H4 (cell line): ENCODE measurements at places on chromosomes 5 and 9. TPM values are rescaled to one million over a fixed set of nuclear protein-coding genes. Genes with fewer than 3 reads are reported as not detected.
A peak's percentile ranks its signal among the peaks of the same experiment; 100 is the strongest.

DNA sequence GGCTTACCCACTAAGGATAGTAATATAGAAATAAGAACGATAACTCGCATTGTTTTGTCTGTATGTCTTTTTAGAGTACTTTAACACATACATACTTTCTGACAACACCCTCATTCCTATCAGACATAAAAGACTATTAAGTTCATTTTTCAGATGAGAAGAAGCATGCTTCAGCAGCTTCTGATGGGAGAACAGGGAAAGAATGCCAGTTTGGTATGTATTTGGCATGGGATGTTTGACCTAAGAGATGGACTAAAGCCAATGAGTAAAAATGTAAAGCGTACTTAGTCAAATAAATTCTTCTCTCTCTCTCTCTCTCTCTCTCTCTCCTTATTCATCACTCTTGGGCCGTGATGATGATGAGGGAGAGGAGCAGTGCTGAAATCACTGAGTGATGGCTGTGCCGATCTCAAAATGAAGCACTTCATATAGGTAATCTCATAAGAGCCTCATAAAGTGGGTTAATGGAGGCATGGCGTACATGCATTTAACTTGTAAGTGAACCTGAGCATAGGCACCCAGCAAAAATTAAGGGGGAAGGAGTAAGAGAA is 71.5 kb downstream of the SLIT3 start:
- DNase-seq: no peak

DNA sequence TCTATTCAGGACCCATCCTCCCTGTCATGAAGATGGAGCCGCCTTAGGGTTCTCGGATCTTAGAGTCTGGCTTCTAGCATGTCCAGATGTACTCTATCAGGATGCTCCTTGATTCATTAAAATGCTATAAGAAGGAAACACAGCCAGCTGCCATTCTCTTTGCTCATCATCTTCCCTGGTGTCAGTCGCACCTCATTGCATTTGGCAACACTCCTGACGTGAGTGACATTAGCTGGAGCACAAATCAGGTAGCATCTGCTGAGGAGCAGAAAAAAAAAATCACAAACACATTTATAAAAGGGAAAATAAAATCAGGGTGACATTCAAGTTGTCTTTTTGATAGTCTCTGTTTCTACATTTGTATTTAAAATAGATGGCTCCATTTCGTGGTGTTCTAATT is 226.1 kb upstream of the NMUR2 start:
- no peak for DNase-seq

GRCh38 chr5:160479926-160480325 is 58.3 kb downstream of the PTTG1 start:
- DNase-seq: peak; percentile 16

- no peak for DNase-seq
Observed at GRCh38 chr9:14133394-14133793, 180.5 kb downstream of the NFIB start.

DNA sequence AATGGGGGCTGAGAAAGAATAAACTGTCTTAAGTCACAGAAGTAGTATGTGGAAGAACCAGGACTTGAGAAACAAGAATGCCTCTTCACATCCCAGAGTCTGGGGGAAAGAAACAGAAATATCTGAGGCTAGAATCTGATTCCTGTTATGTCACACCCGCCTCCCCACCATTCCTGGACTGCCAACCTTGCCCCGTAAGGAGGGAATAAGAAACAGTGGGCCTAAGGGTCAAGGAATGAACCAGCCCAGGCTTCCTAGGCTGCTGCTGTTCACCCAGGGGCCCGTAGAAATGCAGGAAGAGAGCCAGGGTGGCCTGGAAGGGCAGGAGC is 4.3 kb downstream of the PCDH1 start:
- no peak for DNase-seq

- DNase-seq: no peak
Observed at GRCh38 chr5:95725071-95725820, 5.9 kb upstream of the RHOBTB3 start.

DNA sequence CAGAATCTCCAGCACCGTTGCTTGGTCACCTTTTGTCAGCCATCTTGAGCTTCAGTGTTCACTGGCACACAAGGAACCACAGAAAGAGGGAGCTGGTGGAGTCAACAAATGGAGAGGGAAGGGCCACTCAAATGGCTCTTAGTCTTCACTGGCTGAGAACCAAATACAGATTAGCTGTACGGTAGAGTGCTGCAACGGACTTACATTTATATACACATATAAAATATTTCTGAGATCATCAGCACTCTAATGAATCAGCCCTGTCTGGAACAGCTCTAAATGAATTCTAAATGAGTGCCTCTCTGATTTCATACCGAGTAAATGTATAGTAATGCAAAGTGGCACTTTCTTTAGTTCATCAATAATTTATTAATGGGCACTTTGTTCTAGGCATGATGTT is 24.8 kb downstream of the KCTD16 start:
- peak; percentile 15 for DNase-seq

DNA sequence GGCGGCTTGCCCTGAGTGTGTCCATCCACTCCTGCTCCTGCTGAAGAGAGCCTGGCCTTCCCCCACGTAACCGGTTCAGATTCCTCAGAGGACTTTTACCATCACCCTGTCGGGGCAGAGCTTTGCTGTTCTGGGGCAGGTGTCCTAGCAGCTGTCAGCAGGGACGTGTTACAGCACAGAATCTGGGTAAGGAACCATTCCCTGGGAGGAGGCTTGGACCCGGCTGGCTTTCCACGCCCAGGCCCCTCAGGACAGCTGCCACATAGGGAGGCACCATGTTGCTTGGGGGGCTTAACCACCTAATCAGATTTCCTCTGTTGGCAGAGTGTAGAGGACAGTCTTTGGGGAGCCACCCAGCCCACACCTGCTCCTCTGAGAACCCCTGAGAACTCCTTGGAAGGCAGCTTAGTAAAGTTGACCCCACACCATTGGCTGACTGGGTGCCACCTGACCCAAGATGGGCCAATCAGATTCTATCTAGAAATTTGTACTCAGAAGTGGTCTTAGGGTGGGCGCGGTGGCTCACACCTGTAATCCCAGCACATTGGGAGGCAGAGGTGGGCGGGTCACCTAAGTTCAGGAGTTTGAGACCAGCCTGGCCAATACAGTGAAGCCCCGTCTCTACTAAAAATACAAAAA is 23.3 kb upstream of the EEIG1 start:
- DNase-seq: no peak

GRCh38 chr5:114237766-114238165 is 124.1 kb upstream of the KCNN2 start:
- DNase-seq: peak; percentile 87

DNA sequence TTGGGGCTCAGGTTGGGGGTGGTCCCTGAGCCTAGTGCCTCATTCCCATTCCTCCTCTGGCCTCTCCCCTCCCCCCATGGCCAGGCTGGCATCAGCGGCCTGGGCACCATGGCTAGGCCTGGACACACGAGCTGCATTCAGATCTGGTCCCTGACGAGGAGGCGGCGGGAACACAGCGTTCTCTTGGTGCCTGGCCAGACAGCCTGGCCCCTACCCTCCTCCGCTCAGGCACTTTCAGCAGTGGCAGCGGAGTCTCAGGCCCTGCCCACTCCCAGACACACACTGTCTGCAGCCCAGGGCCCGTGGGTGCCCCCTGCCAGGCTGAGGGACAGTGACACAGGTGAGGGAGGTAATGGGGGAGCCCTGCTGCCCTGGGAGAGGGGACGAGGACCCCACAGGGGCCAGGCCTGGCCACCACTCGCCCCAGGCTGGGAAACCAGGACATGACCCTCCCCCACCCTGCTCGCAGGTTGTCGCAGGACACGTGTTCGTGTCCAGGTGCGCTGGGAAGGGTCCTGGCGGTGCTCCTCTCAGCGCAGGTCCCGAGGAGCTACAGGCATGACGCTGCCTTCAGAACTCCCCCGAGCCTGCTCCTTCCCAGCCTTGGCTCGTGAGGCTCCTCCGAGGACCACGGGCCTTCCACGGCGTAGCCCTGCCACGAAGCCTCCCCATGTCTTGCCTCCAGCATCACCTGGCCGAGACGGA is 19.9 kb upstream of the UBAC1 start:
- DNase-seq: no peak

DNA sequence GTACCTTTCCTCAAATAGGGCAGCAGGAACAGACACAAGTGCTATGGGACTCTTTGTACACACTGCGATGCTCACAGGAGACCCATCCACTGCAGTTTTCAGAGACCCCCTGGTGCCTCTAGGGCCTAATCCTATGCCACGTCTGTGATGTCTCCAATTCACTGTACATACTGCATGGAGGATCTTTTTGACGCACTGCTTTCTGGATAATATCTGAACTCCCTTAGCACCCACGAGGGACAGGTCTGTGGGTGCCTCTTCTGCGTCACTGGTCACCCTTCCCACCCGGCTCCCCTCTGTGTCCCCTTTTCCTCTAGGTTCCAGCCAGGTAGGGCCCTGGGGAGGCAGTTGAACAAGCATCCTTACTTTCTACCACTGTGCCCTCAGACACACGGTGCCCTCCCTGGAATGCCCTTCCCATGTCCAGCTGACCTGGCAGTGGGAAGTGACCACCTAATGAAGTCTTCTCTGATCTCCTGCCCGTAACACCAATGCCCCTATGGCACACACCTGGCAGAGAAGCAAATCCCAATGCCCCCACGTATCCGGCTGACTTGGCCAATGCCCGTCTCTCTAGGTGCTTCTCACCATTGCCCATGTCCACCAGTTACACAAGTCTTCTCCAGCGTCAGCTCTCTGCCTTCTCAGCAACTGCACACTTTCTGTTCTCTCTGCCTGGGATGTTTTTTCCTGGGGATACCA is 41.5 kb downstream of the FOXI1 start:
- no peak for DNase-seq

DNA sequence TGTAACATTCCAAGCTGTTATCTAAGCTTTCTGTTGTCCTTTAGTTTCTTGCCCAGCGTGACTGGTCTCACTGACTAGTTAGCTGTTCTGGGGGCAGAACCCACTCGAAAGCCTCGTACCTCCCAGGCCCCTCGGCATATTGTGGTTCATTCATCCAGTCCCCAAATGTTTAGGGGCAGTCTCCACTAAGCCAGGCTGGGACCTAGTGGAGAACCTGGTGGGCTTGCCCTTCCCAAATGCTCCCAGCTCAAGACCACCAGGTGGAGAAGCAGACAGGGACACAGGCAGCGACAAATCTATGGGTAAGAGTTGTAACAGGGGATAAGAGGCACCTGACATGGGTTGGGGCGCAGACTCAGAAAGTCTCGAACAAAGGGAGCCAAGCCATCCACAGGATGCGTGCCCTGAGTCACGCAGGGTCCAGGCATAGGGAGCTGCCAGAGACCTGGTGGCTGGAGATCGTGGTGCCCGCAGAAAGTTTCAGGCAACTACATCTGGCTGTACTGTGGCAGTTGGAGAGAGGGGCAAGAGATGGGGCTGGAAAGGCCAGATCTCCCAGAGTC is 851 bp upstream of the EEIG1 start:
- DNase-seq: no peak

DNA sequence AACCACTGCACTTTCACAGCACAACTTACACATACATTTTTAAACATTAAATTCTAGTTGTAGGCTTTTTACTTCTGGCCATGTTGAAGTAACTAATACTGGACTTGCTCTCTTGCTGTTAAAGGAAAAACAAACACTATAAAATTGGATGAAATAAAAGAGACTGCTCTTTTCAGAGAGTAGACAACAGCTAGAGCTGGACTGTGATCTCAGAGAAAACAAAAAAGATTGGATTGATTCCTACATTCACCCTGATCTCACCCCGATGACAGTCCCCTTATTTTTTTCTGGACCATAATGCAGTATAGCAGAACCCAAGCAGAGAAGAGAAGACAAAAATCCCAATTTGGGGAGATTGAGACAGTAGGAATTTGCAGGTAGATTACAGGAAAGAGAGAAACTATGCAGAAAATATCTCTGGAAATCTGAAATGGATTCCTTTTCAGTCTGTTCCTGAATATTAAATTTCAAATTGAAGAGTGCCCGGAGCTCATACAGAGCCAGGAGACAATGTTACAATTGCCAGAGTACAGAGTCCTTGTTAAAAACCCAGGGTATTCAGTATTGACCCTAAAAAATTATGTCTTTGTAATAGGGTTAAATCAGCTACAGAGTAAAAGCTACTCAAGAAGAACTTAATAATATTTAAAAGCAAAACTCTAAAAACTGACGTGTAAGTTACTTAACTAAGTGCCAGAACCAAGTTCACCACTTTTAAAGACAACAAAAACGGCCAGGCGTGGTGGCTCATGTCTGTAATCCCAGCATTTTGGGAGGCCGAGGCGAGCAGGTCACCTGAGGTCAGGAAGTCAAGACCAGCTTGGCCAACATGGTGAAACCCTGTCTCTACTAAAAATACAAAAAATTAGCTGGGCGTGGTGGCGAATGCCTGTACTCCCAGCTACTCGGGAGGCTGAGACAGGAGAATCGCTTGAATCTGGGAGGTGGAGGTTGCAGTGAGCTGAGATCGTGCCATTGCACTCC is 208.6 kb downstream of the MPDZ start:
- no peak for DNase-seq

- DNase-seq: no peak
Observed at GRCh38 chr5:88882276-88883038, 527 bp downstream of the MEF2C start.

DNA sequence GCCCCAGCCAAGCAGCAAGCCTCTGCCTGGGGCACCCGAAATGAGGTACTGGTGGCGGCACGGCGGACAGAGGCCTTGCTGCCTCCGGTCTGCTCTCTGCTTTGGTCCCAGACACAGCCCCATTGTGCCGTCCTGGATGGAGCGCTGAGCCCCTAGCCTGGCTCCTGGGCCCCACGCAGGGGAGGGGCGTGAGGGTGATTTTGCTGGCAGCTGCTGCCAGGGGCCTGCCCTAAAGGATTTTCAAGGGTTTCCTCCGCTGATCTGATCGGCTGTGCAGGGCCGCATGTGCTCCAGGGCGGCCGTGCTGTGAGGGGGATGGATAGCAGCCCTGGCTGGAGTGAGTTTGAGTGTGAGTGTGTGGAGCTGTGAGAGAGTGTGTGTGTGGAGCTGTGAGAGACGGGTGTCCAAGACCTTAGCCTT is 1.3 kb downstream of the GPSM1 start:
- no peak for DNase-seq

The AFAP1L1 gene
- 2.0 and 3.2 TPM in 2 replicates for total RNA-seq

The DAB2 gene
- 16.7 and 17.6 TPM in 2 replicates for total RNA-seq

The TOR2A gene
- 6.3 and 11.5 TPM in 2 replicates for total RNA-seq

The LEAP2 gene
- total RNA-seq: 0.08 and 0.25 TPM in 2 replicates

The IFNA10 gene
- total RNA-seq: not detected in 2 replicates

The BTNL3 gene
- not detected in 2 replicates for total RNA-seq
